ENCODE measurements at places on chromosomes 12 and 14.

DNA sequence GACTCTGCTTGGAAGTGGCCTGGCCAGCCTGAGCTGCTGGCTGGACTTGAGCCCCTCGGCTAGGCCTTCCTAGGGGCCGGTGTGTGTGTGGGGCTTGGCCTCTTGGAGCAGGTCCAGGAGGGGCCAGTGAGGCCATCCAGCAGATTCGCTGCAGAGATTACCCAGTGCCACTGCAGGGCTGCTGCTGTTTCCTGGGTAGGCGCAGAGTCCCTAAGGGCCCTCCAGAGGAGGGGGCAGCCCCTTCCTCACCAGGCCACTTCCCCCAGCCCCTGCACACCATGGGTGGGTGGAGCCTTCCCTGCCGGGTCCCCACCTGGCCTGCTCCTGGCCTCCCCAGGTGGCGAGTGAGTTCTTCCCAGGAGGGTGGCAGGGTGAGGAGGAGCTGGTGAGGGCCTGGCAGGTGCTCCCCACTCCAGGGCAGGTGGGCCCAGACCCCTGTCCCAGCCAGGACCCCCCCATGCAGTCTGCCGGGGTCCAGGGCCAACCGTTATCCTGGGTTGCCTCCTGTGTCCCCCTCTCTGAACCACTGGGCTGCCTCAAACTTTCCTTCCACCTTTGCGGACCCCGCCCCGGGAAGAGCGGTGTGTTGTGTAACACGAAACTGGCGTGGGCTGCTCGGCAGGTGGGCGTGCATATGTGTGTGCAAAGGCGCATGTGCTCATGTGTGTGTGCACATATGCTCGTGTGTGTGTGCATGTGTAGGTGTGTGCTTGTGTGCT lies 25.1 kb downstream of the ASPG start:
- DNase-seq = peak; percentile 17

DNA sequence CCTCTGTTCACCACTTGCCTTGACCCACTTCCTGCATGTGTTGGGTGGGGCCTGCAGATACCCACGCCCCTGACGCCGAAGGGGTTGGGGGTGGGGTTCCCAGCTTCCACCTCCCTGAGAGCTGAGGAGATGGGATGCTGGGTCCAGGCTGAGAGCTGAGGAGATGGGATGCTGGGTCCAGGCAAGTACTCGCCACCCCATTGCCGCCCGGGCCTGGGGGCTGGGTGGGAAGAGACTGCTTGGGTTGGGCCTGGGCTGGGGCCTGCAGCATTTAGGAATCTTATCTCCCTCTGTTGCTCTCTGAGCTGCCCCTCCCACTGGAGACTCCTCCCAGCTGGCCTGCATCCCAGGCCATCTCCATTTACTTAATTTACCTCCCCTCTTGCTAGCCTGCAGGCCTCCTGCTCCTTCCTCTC lies 17.4 kb downstream of the TEAD4 start:
- DNase-seq = no peak

DNA sequence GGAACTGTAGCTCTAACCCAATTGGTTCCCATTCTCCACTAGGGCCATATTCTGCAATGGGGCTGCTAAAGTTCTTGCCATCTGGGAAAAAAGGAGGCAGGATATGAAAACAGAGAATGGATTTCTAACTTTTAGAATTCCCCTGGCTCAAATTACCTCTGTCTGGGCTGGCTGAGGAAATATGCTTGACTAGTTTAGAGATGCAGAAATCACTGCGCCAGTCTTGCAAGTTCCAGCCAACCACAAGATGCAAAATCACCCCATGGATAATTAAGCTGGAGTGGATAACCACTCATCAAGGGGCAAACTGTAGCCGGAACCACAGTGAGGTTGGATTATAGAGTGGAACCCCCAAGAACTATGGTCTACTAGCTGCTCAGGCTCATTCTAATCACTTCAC lies 126.3 kb downstream of the RALGAPA1 start:
- no peak for DNase-seq

DNA sequence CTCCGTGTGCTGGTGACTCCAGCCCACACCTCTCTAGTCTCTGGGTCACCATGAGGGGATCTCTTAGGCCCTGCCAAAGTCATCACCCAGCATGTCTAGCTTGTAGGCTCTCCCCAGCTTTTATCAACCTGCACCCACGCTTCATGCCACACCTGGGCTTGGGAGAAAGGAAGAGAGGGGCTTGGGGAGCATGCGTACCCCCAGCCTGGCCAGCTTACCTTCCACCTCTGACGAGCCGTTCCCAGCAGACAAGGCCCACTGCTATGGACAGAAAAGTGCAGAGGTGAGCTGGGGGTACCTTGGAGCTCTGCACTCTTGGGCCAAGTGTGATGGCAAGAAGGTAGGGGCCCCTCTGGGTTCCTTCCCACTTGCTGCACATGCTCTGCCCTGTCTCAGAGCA lies 1.7 kb downstream of the PGF start:
- no peak for DNase-seq

DNA sequence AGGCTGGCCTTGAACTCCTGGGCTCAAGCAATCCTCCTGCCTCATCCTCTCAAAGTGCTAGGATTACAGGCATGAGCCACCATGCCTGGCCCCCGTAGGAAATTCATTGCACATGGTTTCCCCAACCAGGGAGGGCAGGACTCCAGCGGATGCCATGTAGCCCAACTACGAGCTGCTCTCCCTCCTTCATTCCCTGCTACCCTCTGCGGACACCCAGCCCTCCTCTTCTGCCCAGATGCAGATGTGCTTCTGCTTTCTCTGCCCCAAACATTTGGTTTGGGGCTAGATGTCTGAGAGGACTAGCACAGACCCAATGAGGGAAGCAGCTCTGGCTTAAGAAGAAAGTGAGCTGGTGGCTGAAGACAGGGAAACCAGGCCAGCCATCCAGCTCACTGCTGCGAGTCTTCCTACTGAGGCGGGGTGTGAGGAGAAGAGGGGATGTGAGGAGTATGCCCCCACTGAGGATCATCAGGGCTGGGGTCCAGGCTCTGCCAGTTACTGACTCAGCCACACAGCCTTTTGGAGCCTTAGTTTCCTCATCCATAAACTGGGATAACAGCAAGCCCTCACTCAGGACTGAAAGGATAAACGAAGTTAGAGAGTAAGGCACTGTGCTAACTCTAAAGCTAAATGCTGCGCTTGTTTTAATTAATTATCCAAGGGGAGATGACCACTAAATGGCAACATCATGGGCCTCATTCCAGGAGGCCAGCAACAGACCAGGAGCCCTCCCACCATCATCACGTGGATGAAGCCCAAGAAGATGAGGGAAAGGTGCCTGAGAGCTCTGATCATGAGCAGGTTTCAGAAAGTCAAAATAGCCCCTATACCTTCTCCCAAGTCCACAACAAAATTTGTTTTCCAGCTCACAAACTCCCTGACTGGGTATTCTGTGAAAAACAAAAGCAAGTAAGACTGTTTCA lies 10.9 kb downstream of the CTDSP2 start:
- no peak for DNase-seq

- DNase-seq = no peak
These were observed 5.3 kb upstream of the PSMD9 start for GRCh38 chr12:121883315-121883660.

DNA sequence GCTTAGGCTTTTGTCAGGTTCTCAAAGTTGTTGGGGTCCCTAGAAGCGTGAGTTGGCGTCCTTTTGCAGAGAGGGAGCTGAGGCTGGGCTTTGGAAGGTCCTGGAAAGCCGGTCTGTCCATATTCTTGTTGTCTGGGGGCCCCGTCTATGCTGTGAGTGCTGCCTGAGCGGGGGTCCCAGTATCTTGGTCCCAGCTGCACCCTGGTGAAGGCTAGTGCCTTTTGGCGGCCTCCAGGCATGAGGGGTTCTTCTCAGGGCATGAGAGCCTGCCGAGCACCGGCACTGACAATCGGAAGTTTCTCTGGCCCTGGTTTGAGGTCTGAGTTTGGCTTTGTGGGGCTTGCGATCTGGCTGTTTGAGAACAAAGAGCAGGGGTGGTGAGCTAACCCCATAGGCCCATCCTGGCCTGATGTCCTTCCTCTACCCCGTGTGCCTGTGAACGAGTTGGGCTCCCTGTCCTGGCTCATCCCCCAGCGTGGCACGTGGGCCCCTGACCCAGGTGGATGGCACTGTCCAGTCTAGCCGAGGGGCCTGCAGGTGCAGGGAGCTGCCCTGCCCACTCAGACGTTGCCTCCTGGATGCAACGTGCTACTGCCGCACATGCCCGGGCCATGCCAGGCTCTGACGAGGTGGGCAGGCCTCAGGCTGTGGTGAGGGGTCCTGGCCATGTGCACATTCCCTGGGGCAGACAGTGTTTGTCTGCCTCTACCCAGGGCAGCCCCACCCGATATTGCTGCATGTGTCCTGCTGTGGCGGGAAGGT lies 3.9 kb downstream of the CEP170B start:
- no peak for DNase-seq

DNA sequence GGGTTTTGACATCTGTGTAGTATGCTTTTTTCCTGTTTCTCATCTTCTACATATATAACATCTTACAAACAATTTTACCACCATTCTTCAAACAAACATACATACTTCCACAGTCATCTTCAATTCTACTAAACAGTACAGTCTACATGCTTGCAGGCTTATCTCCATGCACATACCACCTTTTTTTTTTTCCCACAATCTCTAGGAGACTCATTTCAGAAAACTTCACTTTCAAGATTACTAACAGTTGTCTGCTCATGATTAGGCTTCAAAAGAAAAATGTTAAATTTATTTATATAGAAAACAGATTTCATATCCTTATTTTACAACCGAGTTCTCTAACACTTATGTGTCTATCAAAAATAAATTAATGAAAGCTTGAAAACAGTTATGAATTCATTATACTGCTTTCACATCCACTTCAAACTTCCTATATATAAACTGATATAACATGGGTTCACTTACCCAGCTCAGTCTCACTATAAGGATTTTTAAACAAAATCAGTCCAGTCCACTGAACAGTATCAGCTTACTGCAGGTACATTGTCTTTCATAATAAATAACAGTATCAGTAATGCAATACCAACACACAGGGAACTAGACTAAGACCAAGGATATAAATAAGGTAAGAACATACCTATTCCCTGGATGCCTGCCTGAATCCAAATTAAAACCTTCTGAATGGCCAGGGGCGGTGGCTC lies 42.5 kb downstream of the LRP6 start:
- DNase-seq = no peak

DNA sequence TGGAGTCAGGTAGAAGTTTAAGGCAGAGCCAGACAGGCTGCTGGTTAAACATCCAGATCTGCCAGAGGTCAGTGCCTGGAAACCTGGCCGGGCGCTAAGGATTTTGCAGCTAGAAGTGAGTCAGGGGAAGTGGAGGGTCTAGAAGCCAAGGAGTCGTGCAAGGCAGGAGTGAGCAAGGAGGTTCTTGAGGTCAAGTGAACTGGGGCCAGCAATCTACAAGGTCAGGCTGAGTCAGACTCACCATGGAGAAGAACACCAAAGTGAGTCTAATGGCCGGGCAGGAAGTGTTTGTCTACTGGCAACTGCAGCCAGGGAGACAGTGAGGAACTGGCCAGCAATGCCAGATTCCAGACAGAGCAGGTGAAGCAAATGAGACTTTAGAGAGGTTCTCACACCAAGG lies 628.2 kb downstream of the ETNK1 start:
- no peak for DNase-seq

GRCh38 chr14:62736048-62737043 lies 308.9 kb downstream of the KCNH5 start:
- DNase-seq = no peak

DNA sequence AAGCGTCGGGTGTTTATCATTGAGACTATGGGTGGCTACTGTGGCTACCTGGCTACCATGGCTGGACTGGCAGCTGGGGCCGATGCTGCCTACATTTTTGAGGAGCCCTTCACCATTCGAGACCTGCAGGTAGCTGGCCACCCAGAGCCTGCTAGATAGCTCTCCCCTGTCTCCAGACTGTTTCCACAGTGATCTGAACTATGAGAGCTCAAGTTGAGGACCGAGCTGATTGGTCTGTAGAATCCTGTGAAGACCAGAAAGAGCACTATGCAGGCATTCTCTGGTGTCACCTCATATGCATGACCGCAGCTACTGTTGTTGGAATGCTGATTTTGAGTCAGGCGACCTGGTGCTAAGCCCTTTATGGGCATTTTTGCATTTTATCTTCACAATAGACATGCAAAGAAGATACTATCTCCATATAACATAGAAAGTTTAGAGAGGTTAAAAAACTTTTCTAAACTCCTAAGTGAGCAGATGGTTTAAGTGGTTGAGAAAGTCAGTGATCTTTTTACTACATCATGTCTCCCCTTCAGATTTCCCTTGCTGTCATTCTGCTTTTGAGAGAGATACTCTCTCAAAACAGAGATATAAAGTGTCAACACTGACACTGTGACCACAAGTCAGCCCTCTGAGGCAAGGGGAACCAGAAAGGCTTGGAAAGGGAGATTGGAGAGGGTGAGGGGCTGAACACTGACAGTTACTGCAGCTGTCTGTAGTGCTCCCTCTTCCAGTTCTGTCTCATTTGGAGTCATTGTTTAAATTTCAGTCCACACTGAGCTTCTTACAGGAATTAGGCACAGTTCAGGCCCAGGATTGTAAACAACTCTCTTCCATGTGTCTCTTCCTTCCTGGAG lies 14.3 kb downstream of the ASB8 start:
- DNase-seq = no peak

GRCh38 chr14:33846100-33846824 lies 104.6 kb downstream of the EGLN3 start:
- no peak for DNase-seq

DNA sequence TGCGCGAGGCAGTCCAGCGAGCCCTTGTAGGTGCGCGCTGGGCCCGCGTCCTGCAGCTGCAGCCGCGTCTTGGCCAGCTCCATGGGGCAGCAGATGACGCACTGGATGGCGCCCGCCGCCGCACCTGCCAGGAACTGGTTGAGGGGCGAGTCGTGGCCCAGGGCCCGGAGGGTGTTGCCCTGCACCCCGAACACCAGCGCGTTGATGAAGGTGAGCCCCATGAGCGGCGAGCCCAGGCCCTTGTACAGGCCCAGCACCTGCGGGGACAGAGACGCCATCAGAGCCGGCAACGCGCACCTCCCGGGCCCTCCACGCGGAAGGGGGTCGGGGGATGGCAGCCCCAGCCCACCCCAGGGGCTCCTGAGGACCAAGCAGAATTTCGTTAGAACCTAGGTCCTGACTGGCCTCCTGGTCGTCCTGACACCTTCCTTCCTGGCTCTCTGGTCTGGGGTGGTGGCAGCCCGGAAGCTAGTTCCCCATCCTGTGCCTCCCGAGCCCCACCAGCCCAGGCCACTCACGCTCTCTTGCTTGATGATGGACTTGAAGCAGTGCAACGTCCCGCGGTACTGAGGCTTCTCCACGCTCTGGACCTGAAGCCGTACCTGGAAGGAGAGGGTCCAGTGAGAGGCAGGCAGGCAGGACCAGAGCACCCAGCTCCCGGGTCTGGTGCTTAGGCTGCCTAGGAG lies 13.3 kb downstream of the SLC25A29 start:
- DNase-seq = no peak

- DNase-seq = no peak
These were observed 11.0 kb upstream of the GSG1 start for GRCh38 chr12:13114251-13115052.
